ENCODE measurements at places on chromosomes 2 and 18.

DNA sequence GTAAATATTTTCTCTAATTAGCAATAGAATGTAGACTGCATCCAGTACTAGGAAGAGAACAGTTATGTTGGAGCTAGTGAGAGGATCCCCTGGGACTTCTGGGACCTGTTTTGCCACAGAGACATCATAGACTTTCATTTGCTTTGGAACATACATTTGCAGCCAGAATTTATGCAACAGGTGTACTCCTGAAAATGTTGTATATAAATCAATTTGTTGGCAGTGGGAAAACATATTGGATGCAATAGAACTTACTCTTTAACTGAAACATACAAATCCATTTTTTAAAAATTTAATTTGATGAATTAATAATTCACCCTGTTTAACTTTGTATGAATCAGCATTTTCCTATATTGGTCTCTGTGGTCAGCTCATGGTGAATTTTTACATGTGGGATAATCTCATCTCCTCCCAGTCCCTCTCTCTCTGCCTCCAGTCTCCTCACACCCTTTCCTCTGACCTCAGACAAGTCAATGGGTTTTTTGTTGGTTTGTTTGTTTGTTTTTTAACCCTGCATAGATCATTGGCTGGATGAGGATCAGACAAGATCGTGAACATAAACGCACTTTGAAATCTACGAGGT, 263.0 kb downstream of the LPIN1 start:
- no peak for DNase-seq

DNA sequence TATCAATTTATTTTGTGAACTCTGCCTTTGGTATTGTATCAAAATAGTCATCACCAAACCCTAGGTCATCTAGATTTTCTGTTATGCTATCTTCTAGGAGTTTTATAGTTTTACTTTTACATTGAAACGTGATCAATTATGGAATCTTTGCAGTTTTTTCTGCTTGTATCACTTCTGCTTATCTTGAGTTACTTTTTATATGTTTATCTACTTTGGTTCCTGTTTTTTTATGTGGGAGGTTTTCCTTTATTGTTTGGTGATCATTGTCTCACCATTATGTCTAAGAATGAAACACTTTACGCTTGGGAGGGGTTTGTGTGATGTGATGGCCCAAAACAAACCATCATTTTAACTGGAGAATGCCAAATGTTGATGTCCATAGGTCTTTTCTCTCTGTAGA, 261.2 kb downstream of the SPAG16 start:
- no peak for DNase-seq

- no peak for DNase-seq
These were observed 111.9 kb upstream of the MAP4K3 start for GRCh38 chr2:39549000-39549399.

- DNase-seq = no peak
These were observed 47.0 kb upstream of the RALBP1 start for GRCh38 chr18:9428301-9428706.

GRCh38 chr2:143949121-143949848, 570.6 kb downstream of the ZEB2 start:
- DNase-seq = no peak

DNA sequence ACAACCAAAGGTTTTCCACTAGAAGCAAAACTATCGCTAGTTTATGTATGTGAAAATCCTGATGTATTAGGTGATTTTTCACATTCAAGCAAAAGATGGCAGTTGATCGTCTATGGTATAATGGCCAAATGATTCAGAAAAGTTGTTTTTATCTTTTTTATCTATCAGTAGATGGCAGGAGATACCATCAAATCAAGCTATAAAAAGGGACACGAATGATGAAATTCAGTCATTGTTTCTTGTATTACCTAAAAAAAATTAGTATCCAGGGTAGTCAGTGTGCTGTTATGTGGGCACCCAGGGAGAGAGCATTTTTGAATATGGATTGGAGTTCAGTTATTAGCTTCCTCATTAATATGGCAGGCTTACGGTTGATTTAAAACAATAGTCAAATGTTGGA, 22.9 kb upstream of the CAVIN2 start:
- no peak for DNase-seq

DNA sequence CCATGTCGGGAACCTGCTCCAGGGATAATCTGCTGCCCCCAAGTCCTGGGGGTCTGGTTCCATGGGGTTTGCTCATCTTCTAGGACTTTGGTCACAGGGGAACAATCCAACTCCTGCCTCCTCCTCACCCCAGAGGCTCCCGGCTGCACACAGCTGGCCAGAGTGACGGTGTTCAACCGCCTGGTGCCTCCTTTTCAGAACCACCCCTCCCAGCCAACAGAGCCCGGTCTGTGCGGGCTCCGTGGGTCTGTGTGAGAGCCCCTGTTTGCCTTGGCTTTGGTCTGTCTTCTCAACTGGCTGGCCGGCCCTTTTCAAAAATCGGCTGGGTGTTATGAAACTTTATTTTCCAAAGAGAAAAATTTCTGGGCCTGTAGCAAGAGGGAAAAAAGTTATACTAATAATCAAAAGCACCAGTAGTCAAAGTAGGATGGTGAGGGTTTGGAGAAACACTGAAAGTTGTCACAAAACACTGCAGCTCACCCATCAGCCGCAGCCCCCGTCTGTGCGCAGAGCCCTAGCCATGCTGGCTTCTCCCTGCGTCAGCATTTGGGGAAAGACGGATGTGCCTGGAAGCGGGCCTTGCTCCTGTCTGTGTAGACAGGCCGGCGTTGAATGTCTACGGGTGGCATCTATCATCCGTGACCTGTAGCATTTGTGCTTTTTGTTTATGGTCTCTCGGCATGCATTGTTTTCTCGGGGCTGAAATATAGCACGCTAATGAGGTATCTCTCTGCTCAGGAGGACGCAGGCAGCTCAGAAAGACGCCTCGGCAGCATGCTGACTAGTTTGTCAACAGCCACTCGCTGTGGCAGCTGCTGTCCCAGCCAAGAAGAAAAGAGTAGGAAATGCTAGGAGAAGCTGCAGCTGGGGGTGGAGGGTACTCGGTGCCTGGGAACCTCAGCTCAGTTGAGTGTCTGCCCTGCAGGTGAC, 138.6 kb downstream of the GLI2 start:
- no peak for DNase-seq

- no peak for DNase-seq
These were observed 106.7 kb downstream of the MYO1B start for GRCh38 chr2:191351921-191352320.

DNA sequence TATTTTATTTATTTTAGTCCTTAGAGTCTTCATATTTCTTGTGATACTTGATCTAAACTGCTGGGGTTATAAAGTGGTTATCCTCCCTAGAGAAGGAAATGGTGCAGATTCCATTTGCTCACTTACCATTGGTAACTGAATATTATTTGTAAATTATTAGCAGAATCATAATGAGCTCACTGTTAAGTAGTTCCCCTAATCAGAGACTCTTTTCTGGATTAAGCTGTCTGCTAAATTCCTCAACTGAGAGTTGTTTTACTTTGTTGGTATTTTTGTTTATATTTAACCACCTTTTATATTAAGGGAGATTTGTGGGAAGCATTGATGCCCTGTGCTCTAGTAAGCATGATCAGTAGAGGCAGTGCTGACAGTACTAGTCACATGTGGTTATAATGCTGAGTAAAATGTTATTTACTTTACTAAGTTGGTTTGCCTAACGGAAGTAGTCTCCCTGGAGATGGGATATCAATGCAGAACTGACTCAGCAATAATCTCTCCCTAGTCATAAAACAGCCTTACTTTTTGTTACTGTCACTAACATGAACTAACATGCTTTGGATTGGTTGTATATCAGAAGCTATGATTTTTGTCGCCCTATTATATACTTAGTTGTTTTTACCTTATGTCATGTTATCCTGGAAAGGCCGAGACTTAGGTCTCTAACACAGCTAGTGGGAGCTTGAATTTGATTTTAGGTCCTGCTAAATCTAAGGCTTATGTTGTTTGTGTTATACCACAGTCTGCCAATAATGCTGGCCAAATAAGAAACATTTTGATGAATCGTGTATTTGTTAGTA, 166.7 kb downstream of the MCFD2 start:
- DNase-seq = no peak

DNA sequence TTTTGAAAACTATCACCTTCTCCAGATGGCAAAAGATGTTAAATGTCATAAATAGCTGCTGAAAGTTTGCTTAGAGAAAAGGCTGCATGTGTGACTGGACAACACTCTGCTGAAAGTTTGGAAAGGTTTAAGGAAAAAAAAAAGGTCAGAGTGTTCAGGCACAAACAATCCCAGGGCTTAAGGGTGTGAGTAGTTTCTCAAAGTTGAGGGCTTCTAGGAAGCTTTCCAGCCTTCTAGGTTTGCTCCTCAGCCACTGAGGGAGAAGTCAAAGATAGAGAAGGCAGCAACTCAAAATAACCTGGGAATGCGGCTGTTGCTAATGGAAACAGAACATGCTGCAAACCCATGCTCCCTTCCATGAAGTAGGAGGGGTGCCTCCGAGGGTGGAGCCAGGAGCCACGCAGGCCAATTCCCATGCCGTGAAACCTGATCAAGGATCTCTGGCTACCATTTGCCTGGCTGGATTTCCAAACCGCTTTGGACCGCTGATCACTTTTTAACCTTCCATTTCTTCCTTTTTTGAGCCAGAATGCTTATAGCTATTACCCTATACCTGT, 88.0 kb downstream of the TEX51 start:
- DNase-seq = no peak
